ENCODE measurements at places on chromosomes 2 and 18.

DNA sequence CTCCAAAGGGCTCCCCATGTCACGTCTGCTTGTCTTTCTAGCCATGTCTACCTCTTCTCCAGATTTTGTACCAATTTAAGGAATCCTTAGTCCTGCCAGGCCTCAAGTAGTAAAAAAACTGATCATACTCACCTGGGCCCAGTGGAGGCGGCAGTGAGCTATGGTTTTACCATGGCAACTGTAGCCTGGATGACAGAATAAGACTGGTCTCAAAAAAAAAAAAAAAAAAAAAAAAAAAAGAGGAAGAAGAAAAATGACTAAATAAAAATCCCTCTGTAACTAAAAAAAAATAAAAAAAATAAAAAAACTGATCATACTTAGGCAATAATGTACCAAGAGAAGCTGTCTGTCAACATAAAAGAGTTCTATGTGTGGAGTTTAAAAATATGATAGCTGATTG lies 221.6 kb downstream of the NR4A2 start:
- DNase-seq: no peak

DNA sequence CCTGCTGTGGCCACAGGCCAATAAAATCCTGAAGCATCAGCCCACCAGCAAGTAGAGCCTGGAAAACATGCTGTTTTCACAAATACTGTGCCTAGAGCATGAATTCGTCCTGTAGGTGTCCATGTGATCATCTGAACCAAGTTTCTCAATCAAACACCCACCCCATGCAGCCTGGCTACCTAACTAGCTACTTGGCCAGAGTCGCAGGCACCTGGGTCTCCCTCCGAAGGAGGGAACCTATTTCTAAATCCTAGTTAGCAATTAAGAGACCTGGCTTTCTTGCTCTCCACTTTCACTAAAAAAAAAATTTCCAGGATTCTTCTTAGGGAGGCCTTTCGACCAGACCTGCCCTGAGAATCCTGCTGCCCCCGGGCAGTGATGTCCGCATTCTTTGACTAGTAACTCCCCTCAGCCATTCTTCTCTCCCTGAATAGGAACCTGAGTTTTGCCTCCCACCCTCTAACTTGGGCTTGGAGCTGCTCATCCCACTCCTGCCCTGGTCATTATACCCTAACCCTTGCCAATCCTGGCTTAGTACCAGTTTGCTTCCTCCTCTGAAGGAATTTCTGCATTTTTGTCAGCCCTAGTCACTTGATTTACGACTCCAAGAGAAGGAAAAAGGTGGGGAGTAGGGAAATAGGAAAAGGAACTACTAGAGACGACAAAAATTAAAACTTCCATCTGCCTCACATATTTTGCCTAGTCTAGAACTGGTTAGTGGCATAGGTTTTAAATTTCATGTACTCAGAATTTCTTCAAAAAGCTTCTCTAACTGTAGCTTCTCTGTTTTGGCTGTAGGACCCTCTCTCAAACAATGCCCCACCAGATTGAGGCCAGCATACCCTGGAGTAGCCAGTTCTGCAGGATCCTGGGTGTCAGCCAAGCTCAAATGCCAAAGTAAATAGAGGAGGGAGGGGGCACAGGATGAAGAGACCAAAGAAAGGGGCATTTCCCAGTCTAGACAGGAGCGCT lies 25.4 kb upstream of the TANK start:
- DNase-seq: peak; percentile 14

DNA sequence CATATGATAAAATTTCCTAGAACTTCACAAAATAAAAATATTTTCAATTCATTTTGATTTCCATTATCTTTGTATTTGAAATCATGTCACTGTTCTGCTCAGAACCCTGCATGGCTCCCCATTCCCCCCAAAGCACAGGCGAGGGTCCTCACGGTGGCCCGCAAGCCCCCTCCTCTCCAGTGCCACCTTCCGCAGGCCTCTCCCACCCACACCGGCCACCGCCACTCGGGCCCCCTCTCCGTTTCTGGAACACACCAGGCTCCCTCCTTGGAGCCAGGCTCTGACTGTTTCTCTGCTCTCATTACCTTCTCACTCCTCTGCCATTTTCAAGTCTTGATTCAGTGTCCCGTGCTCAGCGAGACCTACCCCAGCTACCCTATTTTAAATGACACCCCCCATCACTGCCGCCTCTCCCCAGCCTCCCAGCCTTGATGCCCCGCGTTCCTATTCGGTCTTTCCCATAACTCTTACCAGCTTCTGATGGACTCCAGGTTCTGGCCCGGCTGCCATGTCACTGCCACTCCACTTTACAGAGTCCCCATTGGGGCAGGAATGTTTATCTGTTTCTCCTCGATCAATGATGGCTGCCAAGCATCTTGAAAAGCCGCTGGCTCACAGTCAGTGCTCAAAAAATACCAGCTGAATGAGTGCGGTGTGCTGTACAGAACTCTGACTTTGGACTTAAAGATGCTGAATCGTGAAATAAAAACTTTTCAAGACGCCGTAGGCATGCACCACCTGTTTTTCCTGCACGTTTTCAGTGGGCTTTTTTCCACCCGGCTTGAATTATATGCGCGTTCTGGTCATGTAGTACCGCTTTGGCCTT lies 201.0 kb downstream of the GBX2 start:
- no peak for DNase-seq

- DNase-seq: no peak
These were observed 31.3 kb downstream of the KIAA2012 start for GRCh38 chr2:202104286-202104870.

- DNase-seq: no peak
These were observed 15.2 kb downstream of the M1AP start for GRCh38 chr2:74632939-74633312.

Data from DMS153 (cell line).